Activated naive CD4-positive, alpha-beta T cell (primary cell): ENCODE measurements at places on chromosomes 12 and 14.

DNA sequence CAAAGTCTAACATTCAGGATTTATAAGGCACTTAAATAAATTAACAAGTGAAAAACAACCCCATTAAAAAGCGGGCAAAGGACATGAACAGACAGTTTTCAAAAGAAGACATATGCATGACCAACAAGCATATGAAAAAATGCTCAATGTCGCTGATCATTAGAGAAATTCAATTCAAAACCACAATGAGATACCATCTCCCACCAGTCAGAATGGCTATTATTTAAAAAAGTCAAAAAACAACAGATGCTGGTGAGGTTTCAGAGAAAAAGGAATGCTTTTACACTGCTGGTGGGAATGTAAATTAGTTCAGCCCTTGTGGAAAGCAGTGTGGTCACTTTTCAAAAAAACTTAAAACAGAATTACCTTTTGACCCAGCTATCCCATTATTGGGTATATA is 60.7 kb upstream of the BDKRB2 start:
- DNase-seq = no peak

DNA sequence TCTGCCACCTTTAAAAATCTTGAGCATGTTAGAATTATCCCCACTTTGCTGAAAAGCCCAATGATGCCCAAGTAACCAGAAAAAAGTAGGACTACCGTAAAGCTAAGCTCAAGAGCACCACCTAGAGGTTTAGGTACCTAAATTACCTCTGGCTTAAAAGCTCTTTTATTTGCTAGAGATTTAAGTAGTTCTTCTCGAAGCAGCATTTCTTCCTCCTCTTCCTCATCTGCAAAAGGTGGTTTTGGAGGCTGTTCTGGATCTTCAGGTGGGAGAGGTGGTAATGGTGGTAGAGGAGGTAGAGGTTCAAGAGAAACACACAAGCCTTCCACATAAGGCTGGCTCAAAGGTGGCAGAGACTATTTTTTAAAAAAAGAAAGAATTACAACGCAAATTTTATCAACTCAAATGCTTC is 26.9 kb downstream of the ZFC3H1 start:
- no peak for DNase-seq

GRCh38 chr12:122870867-122871664 is 24.9 kb downstream of the VPS37B start:
- DNase-seq = no peak

DNA sequence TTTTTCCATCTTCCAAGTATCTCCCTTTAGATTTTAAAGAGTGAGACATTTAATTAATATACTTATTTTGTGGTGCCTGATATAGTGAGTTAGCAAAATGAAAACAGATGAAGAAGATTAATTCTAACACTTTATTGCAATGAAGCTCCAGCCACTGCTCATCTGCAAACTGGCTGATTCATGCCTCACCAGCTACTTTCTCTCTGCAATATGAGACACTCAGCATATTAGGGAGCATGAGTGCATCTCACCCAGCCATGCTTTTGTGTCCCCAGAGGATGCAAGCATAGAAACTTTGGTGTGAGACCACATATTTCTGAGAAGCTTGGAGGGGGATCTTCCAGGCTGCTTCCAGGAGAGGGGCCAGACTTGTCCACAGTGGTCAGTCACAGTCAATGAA is 148.6 kb downstream of the BMP4 start:
- no peak for DNase-seq

DNA sequence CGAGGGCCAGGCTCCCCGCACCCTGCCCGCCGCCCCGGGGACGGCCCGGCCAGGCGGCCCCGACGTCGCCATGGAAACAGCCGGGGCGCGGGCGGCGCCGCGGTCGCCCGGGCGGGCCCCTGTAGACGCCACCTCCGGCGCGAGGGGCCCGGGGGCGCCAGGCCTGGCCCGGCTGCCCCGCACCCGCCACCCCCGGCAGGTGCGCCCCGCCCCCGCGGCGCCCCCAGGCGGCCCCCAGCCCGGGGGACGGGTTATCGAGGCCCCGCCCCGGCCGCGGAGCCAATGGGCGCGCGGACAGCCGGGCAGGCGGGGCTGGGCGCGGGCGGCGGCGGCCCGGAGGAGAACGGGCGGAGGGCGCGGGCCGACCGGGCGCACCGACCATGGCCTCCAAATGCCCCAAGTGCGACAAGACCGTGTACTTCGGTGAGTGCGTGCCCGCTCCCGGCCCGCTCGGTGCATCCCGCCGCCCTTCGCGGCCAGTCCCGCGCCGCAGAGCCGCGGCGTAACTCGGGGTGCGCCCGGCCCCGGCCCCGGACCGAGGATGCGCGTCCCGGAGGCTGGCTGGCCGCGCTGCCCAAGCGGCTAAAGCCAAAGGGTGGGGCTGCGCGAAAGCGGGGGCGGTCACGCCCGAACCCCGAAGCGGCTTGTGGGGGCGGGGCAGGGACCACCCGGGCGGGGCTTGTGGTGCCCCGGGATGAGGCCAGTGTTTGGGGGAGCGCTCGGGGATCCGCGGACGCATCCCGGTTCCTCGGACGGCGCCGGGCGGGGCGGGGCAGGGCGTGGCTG is at the start of gene CRIP2:
Gene CRIP2, plus strand, starts transcription at position 339 of the 786 bp plus-strand sequence. Its CDS starts 42 bp downstream, at position 381.
- DNase-seq = no peak

GRCh38 chr14:96676166-96676565 is 121.0 kb upstream of the VRK1 start:
- no peak for DNase-seq

DNA sequence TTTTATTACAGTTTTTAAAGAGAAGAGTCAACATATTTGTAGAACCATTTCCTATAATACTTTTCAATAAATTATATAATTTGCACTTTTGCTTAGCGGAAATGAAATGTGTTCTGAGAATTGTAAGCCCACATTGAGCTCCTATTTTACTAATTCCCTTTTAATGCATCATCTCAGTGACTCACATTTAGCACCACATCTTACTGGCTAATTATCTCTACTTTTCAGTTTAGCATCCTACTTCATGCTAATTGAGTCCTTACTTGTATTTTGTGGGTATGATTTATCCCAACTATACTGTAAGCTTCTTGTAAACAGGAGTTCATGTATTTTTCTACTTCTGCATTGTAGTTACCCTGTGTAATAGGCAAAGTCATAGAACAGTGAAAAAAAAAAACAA is 67.5 kb downstream of the TMX1 start:
- no peak for DNase-seq

DNA sequence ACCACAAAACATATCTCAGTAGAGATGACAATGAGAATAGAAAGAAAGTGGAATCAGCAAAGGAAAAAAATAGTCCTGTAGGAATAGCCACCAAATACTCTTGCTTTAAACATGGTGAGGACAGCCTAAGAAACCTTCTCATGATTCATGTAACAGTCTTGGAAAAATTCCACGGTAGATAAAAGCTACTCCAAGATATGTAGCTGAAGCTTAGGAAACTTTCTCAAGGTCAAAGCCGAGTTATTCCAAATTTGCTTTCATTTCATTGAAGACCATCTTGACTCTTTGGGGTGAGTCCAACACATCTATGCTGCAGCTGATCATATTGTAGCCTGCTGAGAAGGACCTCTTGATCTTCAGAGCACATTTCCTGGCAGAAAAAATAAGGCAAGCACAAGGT is 157.6 kb downstream of the PAH start:
- no peak for DNase-seq

DNA sequence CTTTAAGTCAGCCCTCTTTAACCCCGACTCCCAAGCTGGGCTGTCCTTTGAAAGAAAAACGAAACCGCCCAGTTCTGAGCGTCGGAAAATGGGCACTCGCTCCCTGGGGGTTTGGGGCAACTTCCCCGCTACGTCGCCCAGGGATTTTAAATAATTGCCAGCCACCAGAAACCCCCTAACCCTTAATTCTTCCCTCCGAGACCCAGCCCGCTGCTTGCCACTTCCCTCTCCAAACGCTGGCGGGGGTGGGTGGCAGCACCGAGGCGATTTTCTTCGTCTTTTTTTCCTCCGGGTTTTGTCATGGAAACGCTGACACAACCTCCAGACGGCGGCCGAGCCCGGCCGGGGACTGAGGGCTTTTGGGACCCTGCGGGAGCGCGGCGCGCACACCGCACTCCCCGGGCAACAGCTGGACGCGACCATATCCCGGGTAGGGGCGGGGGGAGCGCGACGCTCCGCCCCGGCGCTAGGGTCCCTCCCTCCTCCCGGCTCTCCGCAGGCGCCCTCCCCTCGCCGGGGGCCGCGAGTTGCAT is at the start of gene CHST11:
Gene CHST11, plus strand, starts transcription at position 532 of the 533 bp plus-strand sequence.
- peak; percentile 58 for DNase-seq

DNA sequence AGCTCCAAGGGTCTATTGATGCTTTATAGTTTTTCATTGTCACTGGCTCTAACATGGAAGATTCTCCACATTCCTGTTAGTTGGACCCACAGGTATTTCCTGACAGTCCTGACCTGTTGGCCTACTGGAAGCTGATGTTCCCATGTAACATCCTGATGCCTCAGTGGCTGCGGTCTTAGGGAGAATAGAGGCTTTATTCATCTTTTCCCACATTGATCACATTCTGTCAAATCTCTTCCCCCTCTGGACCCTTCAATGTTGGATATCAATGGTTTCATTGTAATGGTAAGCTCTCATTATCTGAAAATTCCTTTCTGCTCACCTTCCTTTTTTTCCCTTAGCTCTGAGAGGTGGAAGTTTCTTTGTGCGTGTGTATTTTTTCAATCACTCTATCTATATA is 280.9 kb upstream of the TBX3 start:
- DNase-seq = no peak

DNA sequence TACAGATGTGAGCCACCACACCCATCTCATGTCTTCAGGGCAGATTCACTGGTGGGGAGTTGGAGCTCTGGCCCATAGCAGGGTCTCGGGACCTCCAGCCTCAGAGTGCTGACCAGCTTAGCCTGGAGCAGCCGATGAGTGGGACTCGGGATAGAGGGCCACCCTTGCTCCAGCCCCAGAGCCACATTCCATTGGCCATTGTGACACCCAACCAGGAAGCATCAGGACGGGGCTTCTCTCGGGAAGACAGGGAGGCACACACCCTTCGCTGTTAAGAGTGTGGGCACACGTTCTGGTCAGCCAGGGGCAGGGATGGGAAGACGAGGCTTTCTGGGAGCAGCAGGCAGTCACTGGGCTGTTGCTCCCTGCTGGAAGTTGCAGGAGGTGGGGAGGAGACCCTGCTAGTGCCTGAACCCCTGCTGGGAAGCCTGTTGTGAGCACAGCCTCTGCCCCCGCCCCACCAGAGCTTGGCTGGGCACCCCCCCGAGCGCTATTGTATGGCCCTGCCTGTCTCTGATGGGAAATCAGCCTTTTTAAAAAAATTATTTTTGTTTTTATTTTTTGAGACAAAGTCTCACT is 1.6 kb downstream of the ADGRD1 start:
- no peak for DNase-seq

- peak; percentile 4 for DNase-seq
Observed at GRCh38 chr12:24948757-24949722, at the start of gene BCAT1. BCAT1 (minus strand) TSS chr12:24949101; CDS start chr12:24948932, 169 bp downstream.

GRCh38 chr14:67999290-67999689 is 179.7 kb downstream of the RAD51B start:
- DNase-seq = no peak

DNA sequence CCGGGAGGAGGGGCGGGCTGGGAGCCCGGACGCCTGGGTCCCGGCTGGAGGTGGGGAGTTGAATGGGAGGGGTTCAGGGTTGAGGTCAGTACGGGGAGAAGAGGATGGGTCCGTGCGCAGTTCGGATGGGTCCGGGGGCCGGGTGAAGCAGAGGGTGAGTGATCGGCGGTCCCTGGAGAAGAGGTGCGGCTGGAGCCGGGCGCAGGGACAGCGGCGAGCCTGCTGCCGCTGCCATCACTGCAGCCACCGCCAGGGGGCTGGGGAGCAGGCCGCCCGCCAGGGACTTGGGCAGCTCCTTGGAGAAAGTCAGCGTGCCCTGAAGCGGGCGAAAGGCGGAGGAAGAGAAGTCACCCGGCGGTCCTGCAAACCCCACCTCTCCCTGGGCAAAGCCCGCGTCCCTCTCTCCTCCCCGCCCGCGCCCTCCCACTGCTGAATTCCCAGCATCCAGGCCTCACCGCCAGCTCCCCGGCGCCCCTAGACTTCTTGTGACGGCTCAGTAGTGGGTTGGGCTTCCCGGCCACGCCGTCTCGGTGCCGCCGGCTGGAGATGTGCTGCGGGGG is 6.0 kb upstream of the GPR84 start:
- no peak for DNase-seq
